IMR-90 (cell line): ENCODE measurements at places on chromosomes 1 and 21.

DNA sequence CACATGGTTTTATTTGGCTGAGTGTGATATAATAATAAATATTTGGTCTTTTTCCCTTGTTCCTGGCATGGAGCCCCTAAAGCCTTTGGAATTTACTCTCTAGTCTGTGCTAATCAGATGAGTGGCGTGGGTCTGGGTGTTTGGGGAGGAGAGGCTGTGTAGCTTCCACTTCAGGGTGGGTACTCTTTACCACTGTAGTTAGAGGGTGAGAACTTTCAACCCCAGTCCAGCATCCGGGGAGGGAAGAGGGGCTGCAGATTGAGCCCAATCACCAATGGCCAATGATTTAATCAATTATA, 20.0 kb downstream of the USP25 start:
- DNase-seq = peak; percentile 18

GRCh38 chr1:164256456-164256855, 302.5 kb upstream of the PBX1 start:
- DNase-seq = no peak

DNA sequence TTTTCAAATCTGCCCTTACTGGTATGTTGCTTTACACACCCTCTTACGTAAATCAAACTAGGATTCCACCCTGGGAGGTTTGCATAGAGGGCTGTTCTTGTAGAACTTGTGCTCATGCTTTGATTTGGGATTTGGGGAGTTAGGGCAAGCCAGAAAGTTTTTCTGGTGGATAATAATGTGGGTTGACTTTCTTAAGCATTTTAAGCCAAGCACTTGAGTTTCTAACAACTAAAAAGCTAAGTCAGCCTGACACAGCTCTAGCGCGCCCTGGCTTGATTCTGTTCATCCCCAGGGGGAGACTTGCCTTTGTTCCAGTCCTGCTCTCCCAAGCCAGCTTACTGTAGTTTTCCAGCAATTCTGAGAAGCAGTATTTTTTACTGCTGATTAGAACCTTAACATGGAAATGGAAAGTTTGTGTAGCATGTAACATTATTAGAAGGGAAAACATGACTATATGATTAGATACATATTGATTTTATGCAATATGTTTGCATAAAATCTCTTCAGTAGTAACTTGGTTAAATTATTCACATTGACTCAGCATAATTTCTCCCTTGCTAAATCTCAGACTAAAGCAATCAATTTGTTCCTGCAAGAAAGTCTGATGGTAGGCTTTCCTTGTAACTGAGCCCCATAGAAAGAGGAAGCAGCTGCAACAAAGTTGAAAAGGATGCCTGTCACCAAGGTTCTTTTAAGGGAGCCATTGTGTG, 11.0 kb upstream of the PGD start:
- DNase-seq = peak; percentile 82

DNA sequence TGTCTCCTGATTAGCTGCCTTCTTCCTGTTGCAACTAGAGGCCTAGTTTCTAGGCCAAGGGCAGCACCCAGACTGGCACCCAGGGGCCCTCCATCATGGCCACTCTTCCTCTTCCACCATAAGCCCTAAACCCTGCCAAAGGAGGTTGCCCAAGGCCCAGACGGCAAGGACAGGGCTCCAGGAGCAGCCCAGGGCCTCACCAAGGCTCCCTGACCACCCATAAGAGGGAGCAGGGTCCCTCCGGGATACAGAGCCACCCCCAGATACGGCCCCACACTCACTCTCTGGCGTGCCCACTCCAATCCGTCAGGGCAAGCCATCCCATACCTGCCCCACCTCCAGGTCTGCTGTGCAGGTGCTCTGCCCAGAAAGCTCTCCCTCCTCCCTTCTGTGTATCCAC, 79.9 kb downstream of the ITPKB start:
- DNase-seq = no peak

- DNase-seq = no peak
Observed at GRCh38 chr1:233326811-233327650, 493 bp upstream of the MAP3K21 start.

- DNase-seq = peak; percentile 5
Observed at GRCh38 chr1:152926091-152926490, 17.7 kb downstream of the IVL start.

GRCh38 chr21:33007747-33008146, 18.0 kb upstream of the OLIG2 start:
- no peak for DNase-seq

DNA sequence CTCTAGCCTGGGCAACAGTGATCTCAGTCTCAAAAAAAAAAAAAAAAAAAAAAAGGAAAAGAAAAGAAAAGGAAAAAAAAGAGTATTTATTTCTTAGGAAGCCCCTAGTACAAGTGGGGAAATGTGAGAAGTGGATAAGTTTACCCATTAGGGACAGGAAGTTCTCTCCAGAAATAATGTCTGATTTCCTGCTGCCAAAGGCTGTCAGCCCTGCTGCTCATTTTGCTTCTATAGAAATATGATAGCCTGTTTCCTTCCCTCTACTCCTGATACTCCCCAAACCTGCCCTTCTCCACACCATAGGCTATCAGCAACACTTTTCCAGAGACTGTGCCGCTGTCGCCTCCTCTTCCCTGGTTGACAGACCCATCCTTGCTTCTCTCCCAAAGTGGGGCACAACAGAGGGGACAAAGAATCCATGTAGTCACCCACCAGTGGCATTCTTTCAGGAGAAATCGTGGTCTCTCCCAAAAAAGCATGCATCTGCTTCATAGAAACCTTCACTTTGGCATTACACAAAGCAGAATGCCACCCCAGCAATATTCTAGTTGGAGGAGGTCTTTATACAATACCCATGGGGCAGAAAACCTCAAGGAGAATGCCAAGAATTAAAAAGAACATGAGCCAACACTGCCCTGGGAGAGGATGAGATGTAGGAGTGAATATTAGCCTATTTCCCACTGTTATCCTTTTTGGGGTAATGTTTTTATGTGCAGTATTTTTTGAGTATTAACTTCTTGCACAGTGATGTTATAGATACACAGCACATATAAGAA, 166.3 kb upstream of the NR5A2 start:
- DNase-seq = no peak

- DNase-seq = no peak
Observed at GRCh38 chr1:21472861-21473260, 32.9 kb downstream of the NBPF3 start.

GRCh38 chr1:92881391-92881790, 49.6 kb downstream of the RPL5 start:
- no peak for DNase-seq

GRCh38 chr1:89633800-89634625, 1.1 kb downstream of the LRRC8C start:
- peak; percentile 48 for DNase-seq

GRCh38 chr1:178933105-178933561, 62.3 kb upstream of the ANGPTL1 start:
- DNase-seq = no peak

DNA sequence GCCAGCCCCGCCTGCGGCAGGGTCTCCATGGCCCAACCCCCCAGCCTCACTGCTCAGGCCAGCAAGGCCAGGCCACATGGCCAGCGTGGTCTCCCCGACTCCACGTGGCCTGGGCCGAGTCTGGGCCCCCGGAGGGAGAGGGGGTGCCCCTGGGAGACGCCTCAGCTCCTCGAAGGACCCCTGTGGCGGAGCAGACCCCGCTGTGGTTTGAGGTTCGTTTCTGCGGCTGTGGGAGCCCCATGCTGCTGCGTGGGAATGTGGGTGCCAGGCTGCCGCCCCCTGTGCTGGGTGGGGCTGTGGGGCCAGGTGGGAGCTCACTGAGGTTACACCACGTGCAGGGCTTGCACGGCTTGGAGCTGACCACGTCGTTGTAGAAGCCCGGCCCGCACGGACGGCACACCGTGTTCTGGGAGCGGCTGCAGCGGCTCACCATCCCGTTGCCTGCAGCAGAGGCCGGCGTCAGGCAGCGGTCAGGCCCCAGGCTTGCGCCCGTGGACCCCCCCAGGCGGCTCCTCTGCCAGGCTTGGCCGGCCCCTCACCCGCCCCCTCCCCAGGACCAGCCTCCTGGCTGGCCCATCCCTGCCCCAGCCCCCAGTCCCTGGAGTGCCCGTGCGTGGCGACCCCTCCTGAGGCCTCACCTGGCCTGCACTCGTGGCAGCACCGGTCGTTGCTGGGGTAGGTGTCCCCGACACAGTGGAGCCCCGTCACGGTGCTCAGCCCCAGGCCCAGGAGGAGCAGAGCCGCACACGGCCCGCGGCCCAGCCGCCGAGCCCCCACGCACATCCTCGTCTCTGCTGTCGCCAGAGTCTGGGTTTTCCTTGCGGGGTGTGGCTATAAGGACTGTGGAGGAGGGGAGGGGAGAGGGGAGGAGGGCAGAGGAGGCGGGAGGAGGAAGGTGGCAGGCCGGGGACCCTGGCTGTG, at the start of gene TNFRSF4:
Gene TNFRSF4, minus strand, starts transcription at position 809 of the 921 bp plus-strand sequence. Its CDS starts 26 bp downstream, at position 783.
- DNase-seq = no peak

- DNase-seq = no peak
Observed at GRCh38 chr1:10932088-10932487, 80.4 kb upstream of the TARDBP start.

DNA sequence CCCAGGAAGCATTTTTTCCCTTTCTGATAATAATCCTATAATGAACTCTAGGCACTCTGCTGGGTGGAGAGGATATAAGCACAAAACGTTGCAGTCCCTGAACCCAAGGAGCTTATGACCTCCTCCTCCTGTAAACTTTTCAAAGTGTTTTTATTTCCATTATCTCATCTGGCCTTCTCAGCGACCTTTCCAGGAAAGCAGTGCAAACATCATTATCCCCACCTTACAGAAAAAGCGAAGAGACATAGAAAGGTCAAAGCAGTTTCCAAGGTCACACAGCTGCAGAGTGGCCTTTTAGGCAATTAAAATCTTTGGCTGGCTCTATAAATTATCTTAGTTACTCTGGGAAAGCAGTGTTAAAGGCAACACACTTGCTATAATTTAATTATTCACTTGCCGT, 63.8 kb downstream of the OLFML3 start:
- DNase-seq = no peak

DNA sequence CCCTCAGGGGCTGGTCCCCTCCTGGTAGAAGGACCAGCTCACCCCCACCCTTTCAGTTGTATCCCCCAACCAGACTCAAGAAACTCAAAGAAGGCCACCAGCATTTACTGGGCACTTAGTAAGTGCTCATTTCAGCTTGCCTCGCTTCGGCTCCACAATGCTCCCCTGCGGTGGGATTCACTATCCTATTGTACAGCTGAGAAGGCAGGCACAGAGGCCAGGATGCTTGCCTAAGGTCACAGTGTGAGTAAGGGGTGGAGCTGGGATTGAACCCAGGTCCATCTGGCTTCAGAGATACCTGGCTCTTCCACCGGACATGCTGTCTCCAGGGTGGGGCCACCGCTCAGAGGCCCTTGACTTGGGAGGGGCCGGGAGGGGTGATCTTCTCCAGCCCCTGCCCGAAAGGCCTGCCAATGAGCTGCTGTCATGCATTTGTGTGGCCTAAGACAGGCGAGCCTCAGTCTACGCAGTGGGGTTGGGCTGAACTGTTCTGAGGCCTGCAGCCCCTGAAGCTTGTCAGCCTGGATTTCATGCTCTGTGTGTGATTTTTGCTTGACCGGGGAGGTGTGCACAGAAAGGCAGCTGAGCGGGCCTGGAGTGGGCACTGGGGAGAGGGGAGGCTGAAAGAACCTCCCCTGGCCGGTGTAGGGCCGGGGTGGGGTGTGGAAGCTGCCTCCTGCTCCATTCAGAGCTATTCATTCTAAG, 48.1 kb downstream of the DMRTB1 start:
- no peak for DNase-seq

DNA sequence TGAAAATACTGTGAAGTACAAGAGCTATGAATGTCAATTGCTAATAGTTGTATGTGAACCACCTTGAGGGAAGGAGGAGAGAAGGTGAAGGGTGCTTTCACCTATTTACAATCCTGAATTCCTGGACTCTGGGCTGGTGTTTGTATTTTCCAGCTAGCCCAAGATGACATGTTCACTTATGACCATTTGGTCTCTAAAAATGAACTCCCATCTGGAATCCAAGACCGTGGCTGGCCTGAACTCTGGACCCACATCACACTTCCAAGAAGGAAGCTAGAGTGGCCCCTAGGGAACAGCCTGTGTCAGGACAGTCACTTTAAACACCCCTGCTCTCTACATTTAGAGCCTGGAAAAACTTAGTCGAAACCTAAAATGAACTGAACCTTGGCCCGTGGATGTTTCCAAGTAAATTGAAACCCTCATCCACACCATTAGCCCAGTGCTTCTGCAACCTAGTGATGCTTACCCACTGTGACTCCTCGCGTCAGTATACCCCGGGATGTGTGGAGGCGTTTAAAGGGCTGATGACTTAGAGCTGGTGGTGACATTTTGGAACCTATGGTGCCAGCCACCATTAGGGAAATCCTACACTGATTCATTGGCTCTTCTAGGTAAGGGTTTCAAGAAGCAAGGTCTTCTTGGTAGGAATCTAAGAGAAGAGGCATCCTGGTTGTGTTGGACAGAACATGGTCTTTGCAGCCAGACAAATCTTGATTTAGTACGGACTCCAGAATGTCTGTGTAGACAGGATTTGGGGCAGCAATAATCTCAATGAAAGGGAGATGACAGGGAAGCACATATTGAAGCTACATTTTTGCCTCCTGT, 171.5 kb upstream of the IRF2BP2 start:
- DNase-seq = peak; percentile 12

DNA sequence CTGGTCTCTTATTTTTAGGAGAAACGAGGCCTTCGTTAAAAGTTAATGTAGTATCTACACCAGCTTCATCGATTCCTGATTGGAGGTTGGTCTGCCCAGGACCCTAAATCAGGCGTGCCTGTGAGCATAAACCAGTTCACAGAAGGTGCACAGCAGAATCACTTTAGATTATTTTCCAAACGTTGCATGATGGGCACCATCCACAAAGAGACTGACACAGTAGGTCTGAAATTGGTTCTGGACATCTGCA, 256 bp upstream of the TARBP1 start:
- no peak for DNase-seq

GRCh38 chr1:66331658-66332547, 202.1 kb upstream of the SGIP1 start:
- DNase-seq = peak; percentile 85

DNA sequence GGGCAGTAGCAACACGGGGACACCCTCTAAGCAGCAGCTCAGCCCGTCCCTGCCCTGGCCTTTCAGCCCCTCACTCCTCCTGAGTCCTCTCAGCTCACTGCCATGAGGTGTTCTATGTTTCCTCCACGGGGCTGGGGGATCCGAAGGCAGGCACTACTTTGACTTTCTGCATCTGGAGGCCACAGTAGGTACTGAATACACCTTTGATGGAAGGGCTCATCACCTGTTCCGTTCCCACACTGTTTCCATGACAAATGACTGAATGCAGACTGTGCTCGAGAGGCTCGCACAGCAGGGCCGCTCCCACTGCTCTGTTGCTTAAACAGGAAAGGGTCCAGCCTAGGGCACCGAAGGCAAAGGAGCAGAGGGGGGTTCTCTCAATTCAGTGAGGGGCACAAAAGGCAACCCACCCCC, 77.6 kb upstream of the DNAH14 start:
- DNase-seq = no peak

DNA sequence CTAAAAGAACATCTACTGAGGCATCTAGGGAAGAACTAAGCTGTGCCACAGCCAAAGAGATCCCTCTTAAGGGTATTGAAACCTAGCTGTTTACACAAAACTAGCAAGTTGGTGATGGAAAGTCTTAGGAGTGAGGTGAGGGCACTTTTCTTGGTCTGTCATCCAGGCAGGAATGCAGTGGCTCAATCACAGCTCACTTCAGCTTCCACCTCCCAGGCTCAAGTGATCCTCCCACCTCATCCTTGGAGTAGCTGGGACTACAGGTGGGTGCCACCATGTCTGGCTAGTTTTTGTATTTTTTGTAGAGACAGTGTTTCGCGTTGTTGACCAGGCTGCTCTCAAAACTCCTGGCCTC, 2.4 kb downstream of the PLEKHO1 start:
- no peak for DNase-seq
